Natural killer cell treated with Interleukin-12 subunit alpha and Interleukin-12 subunit beta and Interleukin-15 and Interleukin-18, amount 100 ng/mL, for 72 hours (primary cell): ENCODE measurements at places on chromosomes 3 and 15. TPM values are rescaled to one million over a fixed set of nuclear protein-coding genes. Genes with fewer than 3 reads are reported as not detected.

GP5 gene
- 0.24 TPM for total RNA-seq

GRCh38 chr15:70259028-70259424 lies 161.3 kb upstream of the TLE3 start:
- H3K4me1 ChIP-seq: peaks cover 35% of the 10 kb centered on the region
- no peak overlapping the region for H3K27ac ChIP-seq
- no peaks in the 10 kb centered on the region for H3K36me3 ChIP-seq
- H3K4me3 ChIP-seq: peak overlapping the region; percentile 72

- peaks cover 3% of the 10 kb centered on the region for H3K27me3 ChIP-seq
- H3K36me3 ChIP-seq: no peaks in the 10 kb centered on the region
- DNase-seq: no peak
- no peak overlapping the region for H3K27ac ChIP-seq
Observed at GRCh38 chr3:178485756-178486155, 50.5 kb upstream of the KCNMB2 start.

GRCh38 chr3:188950832-188951489 lies 220.8 kb upstream of the TPRG1 start:
- no peaks in the 10 kb centered on the region for H3K27me3 ChIP-seq
- DNase-seq: peak; percentile 66
- H3K4me1 ChIP-seq: peaks cover 37% of the 10 kb centered on the region

FOXP1 gene
- total RNA-seq: 65.4 TPM
